ENCODE measurements at places on chromosomes 2 and 18.

DNA sequence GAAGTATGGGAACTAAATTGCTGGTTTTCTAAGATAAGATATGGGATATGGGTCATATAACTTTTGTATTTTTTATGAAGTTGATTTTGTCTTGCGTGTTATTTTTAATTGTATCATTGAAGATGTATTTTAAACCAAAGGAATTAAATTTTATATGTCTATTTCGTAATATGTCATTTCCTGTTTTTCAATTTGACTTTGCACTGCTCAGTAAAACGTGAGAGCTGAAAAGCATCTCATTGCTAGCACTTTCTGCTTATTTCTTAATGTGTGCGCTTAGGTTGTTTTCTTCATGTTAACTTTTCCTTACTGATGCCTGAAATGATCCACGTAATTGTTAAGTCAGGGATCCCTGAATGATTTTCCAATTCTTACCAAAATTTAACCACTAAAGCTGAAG lies 41.2 kb upstream of the KLF11 start:
- no peaks in the 10 kb centered on the region for H3K4me1 ChIP-seq
- no peaks in the 10 kb centered on the region for H3K36me3 ChIP-seq
- no peak overlapping the region for H3K4me3 ChIP-seq
- H3K27ac ChIP-seq: no peak overlapping the region
- no peaks in the 10 kb centered on the region for H3K27me3 ChIP-seq
- DNase-seq: no peak

GRCh38 chr2:151260573-151261230 lies 961 bp downstream of the RBM43 start:
- H3K36me3 ChIP-seq: no peaks in the 10 kb centered on the region
- peaks cover 4% of the 10 kb centered on the region for H3K4me1 ChIP-seq

- H3K4me1 ChIP-seq: no peaks in the 10 kb centered on the region
- DNase-seq: no peak
- H3K27me3 ChIP-seq: no peaks in the 10 kb centered on the region
- no peak overlapping the region for H3K4me3 ChIP-seq
- no peak overlapping the region for H3K27ac ChIP-seq
Observed at GRCh38 chr2:120973196-120973595, 237.5 kb downstream of the GLI2 start.

DNA sequence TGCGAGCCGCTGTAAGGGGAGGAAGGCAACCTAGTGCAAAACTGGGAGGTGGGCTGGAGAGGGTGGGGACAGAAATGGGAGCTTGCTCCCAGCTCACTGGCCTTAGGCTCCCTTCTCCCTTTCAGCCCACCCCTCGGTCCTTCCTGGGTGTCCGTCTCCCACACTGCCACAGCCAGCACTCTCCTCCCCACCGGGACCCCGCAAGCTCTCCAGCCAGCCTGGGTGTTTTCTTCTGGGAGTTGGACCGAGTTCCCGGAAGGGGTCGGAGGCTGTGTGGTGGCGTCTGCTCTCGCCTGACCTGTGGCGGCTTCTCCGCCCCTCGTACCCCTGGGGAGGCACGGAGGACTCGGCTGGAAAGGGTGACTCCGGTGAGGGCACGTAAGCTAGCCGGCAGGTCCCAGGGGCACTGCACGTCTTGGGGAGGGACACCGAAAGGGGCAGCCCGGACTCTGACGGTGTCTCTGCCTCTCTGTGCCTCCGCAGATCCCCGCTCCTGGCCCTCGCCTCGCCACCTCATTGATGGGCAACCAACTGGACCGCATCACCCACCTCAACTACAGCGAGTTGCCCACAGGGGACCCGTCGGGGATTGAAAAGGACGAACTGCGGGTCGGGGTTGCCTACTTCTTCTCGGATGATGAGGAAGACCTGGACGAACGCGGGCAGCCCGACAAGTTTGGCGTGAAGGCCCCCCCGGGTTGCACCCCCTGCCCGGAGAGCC lies 1.1 kb downstream of the LRATD1 start:
- no peaks in the 10 kb centered on the region for H3K27me3 ChIP-seq
- DNase-seq: no peak

GRCh38 chr18:35993013-35993412 lies 20.5 kb downstream of the RMP24 start:
- H3K27ac ChIP-seq: no peak overlapping the region
- no peak for DNase-seq
- no peak overlapping the region for H3K4me3 ChIP-seq
- H3K36me3 ChIP-seq: no peaks in the 10 kb centered on the region
- H3K27me3 ChIP-seq: no peaks in the 10 kb centered on the region

GRCh38 chr2:196233021-196233804 lies 61.8 kb upstream of the STK17B start:
- no peaks in the 10 kb centered on the region for H3K36me3 ChIP-seq
- no peaks in the 10 kb centered on the region for H3K27me3 ChIP-seq
- H3K4me3 ChIP-seq: no peak overlapping the region

- no peak overlapping the region for H3K27ac ChIP-seq
- peaks cover 23% of the 10 kb centered on the region for H3K4me1 ChIP-seq
- H3K36me3 ChIP-seq: no peaks in the 10 kb centered on the region
- H3K4me3 ChIP-seq: no peak overlapping the region
- DNase-seq: no peak
- no peaks in the 10 kb centered on the region for H3K27me3 ChIP-seq
Observed at GRCh38 chr2:96683972-96684820, 41.6 kb downstream of the FER1L5 start.

Measured in thoracic aorta (tissue), 2 donors.